T-helper 2 cell treated with Interferon-gamma antibody and Interleukin-4, amounts not matched to agents 5 μg/mL and 100 μg/mL, for 36 hours (primary cell): ENCODE measurements at places on chromosomes 12 and 14.

DNA sequence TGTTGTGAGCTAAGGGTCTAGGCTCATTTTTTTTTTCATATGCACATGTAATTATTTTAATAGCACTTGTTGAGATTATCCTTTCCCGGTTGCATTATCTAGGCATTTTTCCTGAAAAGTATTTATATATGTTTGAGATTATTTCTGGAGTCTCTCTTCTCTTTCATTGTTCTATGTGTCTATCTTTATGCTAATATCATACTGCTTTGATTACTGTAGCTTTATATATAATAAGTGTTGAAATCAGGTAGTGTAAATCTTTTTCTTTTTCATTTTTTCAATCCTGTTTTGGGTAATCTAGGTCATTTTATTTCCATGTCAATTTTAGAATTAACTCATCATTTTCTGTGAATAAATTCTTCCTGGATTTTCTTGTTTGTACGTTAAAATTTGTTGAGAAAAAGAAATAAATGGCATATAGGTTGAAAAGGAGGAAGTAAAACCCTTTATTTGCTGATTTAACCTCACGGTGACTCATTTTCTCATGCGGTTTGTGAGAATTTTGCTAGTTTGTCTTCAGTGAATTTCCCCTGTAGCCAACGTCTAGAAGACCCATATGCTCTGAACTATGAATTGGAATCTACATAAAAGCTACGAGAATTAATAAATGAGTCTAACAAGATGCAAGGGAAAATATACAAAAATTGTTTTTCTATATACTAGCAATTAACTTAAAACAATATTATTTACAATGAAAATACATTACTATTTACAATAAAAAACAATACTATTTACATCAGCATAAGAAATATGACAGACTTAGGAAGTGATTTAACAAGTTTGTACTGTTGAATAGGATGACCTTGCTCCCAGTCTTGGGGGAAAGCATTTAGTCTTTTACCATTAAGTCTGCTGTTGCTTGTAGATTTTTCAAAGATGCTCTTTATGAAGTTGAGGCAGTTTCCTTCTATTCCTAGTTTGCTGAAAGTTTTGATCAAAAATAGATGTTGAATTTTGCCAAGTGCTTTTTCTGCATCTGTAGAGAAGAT, 105.0 kb downstream of the SNAPC1 start:
- H3K36me3 ChIP-seq, result peaks cover 6% of the 10 kb centered on the region
- peaks cover 42% of the 10 kb centered on the region for H3K27me3 ChIP-seq
- DNase-seq, result no peak
- no peak overlapping the region for H3K27ac ChIP-seq
- no peak overlapping the region for H3K4me3 ChIP-seq
- peaks cover 10% of the 10 kb centered on the region for H3K4me1 ChIP-seq

GRCh38 chr12:120142231-120142877, 25.8 kb upstream of the RAB35 start:
- no peak for DNase-seq
- H3K27me3 ChIP-seq, result no peaks in the 10 kb centered on the region
- H3K36me3 ChIP-seq, result peaks cover 56% of the 10 kb centered on the region

DNA sequence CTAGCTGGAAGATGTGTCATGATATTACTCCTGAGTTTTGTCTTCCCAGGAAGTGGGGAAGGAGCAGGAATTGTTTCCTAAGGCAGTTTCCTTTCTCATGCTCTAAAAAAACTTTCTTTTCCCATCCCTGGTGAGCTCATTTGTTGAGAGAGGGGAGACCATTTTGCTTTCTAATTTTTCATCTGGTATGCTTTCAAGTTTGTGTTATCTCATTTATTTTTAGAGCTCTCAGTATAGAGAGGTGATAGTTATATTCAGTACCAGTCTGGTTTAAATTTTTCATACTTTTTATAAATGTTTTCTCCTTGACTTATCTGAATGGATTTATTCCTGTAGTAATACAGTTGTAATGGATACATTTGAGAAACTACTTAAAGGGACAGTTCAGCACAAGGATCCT, 79.6 kb downstream of the FBXW8 start:
- no peaks in the 10 kb centered on the region for H3K4me1 ChIP-seq
- no peak overlapping the region for H3K27ac ChIP-seq
- no peaks in the 10 kb centered on the region for H3K36me3 ChIP-seq
- H3K4me3 ChIP-seq, result no peak overlapping the region

DNA sequence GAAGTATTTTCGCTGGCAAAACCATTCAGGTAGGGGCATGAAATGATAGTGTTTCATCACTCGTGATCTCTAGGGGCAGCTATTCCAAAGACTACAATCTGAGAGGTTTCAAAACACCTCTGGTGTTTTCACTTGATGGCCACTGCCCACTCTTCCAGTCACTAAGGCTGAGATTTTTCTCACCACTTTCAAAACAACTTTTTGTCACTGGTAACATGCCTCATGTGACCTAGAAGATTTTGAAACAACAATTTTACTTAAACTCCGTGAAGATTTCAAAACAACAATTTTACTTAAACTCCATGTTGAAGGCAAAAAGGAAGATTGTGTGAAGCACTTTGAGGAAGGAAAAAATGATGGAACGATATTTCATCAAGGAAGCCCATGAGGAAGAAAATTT, 1.2 kb upstream of the IRAK3 start:
- no peak overlapping the region for H3K27ac ChIP-seq
- H3K36me3 ChIP-seq, result peaks cover 3% of the 10 kb centered on the region
- H3K4me3 ChIP-seq, result peak overlapping the region; percentile 79
- no peaks in the 10 kb centered on the region for H3K4me1 ChIP-seq
- peaks cover 55% of the 10 kb centered on the region for H3K27me3 ChIP-seq

DNA sequence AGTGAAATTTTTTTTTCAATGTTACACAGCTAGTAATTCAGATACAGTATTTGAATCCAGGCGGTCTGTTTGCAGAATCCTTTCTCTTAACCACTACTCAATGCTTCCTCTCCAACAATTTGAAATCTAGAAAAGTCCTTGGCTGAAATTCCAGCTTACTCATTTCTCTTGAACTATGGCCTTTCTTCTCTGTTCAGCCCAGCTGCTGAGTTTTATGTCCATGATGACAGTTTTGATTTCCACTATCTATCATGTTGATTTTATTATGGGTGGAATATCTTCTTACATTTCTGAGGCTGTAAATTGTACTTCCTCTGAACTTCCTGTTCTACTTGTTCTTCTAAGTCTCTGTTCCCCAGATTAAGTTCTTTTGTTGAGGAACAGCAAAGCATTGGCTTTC, 315.3 kb downstream of the DIO2 start:
- no peaks in the 10 kb centered on the region for H3K36me3 ChIP-seq
- no peak overlapping the region for H3K4me3 ChIP-seq
- no peak overlapping the region for H3K27ac ChIP-seq
- no peak for DNase-seq
- H3K27me3 ChIP-seq, result no peaks in the 10 kb centered on the region
- H3K4me1 ChIP-seq, result no peaks in the 10 kb centered on the region

GRCh38 chr14:56659378-56659777, 79.8 kb downstream of the TMEM260 start:
- no peak overlapping the region for H3K4me3 ChIP-seq
- H3K27ac ChIP-seq, result no peak overlapping the region
- DNase-seq, result no peak

GRCh38 chr14:100317389-100317788, 5.8 kb upstream of the SLC25A47 start:
- H3K4me1 ChIP-seq, result peaks cover 2% of the 10 kb centered on the region
- H3K27me3 ChIP-seq, result peaks cover 4% of the 10 kb centered on the region
- peak overlapping the region; percentile 62 for H3K4me3 ChIP-seq

GRCh38 chr14:29350496-29350895, 577.2 kb downstream of the PRKD1 start:
- no peaks in the 10 kb centered on the region for H3K4me1 ChIP-seq
- no peak for DNase-seq
- no peaks in the 10 kb centered on the region for H3K36me3 ChIP-seq
- no peaks in the 10 kb centered on the region for H3K27me3 ChIP-seq
- H3K4me3 ChIP-seq, result no peak overlapping the region

DNA sequence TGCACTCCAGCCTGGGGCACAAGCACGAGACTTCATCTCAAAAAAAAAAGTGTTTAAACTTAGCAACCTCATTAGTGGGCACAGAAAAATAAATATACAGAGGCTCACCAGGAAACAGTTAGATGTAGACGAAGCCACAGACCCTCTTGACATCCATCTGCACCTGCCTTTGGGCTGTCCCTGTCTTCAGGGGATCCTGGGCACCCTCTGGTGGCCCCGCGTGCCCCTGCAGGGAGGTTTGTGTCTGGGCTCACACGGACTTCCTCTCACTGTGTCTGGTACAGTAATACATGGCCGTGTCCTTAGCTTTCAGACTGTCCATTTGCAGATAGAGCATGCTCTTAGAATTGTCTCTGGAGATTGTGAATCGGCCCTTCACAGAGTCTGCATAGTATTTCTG, 916.5 kb downstream of the TMEM121 start:
- H3K4me3 ChIP-seq, result no peak overlapping the region
- no peak overlapping the region for H3K27ac ChIP-seq
- peaks cover 44% of the 10 kb centered on the region for H3K27me3 ChIP-seq
- DNase-seq, result peak; percentile 21
- no peaks in the 10 kb centered on the region for H3K36me3 ChIP-seq

DNA sequence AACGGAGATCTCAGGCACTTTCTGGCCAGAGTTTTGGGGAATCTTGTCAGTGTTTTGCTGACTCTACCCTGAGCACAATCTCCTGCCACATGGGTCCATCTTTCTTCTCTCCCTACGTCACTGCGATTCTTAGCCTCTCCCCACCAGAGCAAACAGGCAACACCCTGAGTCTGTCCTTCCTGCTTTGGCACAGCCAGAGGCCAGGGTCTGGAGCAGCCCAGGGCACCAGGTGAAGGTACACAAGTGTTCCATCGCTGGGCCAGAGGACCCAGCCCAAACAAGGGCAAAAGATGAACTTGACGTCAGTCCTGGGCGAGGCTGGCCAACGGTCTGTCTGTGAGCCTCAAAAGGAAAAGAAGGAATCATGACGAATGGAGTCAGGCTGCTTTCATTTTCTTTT, 12.7 kb upstream of the CCDC177 start:
- no peak for DNase-seq
- H3K27ac ChIP-seq, result no peak overlapping the region
- H3K27me3 ChIP-seq, result peaks cover 5% of the 10 kb centered on the region
- H3K36me3 ChIP-seq, result no peaks in the 10 kb centered on the region

DNA sequence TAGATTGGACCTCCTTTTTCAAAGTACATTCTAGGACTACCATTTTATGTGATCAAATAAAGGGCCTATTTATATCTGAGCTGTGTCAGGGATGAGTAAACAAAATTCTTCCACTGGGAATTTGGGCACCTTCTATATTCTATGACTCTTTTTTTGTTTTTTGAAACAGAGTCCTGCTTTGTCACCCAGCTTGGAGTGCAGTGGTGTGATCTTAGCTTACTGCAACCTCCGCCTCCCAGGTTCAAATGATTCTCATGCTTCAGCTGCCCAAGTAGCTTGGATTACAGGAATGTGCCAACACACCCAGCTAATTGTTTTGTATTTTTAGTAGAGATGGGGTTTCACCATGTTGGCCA, 64.8 kb downstream of the DRAM1 start:
- peaks cover 2% of the 10 kb centered on the region for H3K27me3 ChIP-seq
- H3K27ac ChIP-seq, result no peak overlapping the region
- no peaks in the 10 kb centered on the region for H3K36me3 ChIP-seq
- H3K4me1 ChIP-seq, result peaks cover 20% of the 10 kb centered on the region
- H3K4me3 ChIP-seq, result no peak overlapping the region

- DNase-seq, result no peak
- no peaks in the 10 kb centered on the region for H3K27me3 ChIP-seq
- H3K4me1 ChIP-seq, result peaks cover 36% of the 10 kb centered on the region
- H3K4me3 ChIP-seq, result peak overlapping the region; percentile 72
Measured at GRCh38 chr12:49564686-49565405, 3.1 kb downstream of the MCRS1 start.

DNA sequence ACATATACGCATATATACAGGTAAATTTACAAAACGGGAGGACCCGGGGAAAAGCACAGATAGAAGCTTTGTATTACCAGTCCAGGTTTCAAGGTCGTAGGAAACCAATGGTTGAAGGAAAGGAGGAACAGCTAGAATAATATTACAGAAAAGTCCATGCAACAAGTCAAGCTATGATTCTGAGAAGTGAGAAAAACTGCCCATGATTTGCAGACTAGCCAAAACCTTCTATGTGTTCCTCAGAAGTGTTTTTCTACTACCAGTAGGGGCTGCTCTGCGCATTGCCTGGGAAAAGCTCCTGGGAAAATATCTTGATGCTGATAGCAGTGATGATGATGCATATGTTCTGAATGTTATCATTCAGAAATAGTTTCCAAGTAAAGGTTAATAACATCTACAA, 2.2 kb downstream of the PDZRN4 start:
- no peak overlapping the region for H3K27ac ChIP-seq
- H3K4me3 ChIP-seq, result no peak overlapping the region
- H3K36me3 ChIP-seq, result no peaks in the 10 kb centered on the region
- H3K27me3 ChIP-seq, result peaks cover 42% of the 10 kb centered on the region
